GM04504 (cell line): ENCODE measurements at places on chromosomes 3 and 15.
A peak's percentile ranks its signal among the peaks of the same experiment; 100 is the strongest.

DNA sequence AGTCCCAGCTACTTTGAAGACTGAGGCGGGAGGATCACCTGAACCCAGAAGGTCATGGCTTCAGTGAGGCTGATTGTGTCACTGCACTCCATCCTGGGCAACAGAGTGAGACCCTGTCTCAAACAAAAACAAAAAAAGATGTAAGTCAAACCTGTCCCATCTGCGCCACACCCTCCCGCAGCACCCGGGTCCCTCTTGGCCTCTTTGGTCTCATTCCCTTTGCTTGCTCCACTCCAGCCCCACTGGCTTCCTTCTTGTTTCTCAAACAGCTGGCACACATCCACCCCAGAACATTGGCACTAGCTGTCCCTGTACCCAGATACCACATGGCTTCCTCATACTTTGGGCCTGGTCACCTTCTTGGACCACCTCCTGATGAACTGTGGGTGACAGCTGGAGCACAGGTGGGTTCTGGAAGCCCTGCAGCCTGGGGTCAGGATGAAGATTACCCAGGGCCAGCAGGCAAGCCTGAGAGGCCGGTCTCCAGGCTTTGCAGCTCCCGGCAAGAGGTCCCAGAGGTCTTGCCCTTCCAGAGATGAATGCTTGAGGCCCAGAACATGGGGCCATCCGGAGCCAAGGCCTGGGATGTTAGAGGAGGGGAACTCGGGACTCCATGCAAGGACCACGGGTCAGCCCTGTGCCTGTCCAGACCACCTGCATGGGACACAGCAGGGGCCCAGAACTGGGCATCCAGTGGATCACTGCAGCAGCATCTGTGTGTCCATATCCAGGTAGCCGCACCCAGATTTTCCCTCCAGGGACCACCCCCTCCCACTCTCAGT lies 10.9 kb upstream of the GATA2 start:
- DNase-seq = no peak

DNA sequence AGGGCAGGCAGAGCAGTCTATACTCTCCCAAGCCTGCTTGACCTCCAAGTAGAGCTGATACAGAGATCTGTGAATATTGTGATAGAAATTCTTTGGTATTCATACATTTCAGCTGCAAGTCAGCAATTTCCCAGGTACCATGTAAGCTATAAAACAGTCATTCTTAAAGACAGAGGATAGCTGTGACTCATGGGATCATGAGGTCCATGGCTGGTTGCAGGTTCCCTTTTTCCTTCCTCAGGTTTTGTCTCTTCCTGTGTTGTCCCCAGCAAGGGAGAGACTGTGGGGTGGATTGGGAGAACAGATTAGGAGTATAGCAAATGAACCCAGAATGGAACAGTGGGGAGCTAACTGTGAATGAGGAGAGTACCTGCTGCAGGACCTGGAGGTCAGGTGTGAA lies 5.4 kb upstream of the P4HTM start:
- no peak for DNase-seq

DNA sequence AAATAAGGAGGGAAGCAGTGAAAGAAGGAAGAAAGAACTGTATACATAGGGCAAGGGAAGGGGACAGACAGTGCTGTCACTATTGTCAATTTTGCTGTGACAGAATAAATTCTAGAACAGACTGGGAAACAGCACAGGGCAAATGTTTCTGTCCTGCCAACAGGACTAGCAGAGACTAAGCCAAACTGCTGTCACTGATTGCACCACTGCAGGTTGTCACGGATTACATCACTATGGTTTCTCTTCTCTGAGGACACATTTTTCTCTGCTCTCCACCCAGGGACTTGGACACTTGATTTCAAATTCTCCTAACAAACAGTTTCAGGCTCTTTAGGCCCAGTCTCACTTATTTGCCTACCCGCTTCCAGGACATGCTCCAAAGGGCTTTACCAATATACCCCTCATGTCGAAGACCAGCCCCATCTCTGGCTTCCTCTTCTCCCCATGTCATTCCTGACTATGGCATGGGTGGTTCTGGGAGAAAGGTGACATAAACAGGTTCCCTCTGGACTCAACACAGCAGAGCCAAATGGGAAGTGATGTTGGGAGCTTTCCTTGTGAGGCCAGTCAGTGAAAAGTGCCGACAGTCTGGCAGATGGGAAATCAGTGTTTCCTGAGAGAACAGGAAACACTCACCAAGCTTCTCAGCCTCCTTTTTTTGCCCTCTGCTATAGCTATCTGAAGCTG lies 70.2 kb upstream of the ST3GAL6 start:
- DNase-seq = no peak

GRCh38 chr15:59691194-59691805 lies 2.2 kb upstream of the BNIP2 start:
- DNase-seq = no peak

DNA sequence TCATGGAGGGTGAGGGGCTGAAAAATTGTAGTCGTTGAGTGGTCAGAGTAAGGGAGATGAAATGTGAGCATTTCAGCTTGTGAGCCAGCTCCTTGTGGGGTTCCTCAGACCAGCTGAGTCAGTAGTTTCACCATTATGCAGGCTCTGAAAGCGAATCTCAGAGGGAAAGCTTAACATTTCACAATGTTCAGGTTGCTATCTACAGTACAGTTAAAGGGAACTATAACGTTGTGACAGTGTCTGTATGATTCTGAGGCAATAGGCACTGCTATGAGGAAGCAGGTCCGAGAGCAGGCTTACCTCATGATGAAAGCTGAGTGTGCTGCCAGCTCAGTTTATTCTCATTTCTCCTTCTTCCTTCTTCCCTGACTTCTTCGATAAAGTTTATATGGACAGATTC lies 469.6 kb downstream of the EDEM1 start:
- no peak for DNase-seq

- no peak for DNase-seq
Measured at GRCh38 chr15:80536231-80536630, 132.0 kb downstream of the ARNT2 start.

GRCh38 chr3:180457225-180457624 lies 144.7 kb upstream of the TTC14 start:
- no peak for DNase-seq

DNA sequence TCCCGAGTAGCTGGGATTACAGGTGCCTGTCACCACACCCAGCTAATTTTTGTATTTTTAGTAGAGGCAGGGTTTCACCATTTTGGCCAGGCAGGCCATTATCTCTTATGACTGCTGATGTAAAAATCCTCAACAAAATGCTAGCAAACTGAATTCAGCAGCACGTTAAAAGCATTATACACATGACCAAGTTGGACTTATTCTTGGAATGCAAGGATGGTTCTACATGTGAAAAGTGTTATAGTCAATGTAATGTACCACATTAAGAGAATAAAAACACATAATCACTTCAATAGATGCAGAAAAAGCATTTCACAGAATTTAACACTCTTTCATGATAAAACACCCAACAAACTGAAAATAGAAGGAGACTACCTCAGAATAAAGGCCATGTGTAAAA lies 20.2 kb downstream of the RNF13 start:
- no peak for DNase-seq

GRCh38 chr3:151875759-151876158 lies 2.3 kb downstream of the SUCNR1 start:
- no peak for DNase-seq

GRCh38 chr3:31369637-31370379 lies 162.9 kb upstream of the STT3B start:
- DNase-seq = no peak

DNA sequence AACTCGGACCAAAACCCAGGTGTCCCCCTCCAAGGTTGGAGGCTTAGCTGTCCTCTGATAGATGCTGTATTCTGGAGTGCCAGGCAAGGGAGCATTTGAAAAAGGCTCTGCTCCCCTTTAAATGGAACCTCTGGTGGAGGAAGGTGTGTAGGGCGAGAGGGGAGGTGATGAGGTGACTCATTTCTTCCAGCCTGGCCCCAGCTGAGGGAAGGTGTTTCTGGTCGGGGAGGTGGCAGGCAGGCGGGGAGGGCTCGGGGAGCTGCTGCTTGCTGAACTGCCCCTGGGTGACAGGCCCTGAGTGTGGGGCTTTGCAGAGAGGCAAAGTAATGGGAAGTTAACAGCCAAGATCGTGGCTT lies 18.8 kb downstream of the PSTPIP1 start:
- DNase-seq = no peak

GRCh38 chr3:25046911-25047771 lies 380.9 kb upstream of the RARB start:
- DNase-seq = no peak

GRCh38 chr15:100887211-100887913 lies 7.7 kb downstream of the ALDH1A3 start:
- DNase-seq = no peak

GRCh38 chr3:18113417-18113816 lies 311.7 kb downstream of the SATB1 start:
- DNase-seq = no peak

- no peak for DNase-seq
Measured at GRCh38 chr3:182414586-182414985, 378.7 kb upstream of the ATP11B start.

DNA sequence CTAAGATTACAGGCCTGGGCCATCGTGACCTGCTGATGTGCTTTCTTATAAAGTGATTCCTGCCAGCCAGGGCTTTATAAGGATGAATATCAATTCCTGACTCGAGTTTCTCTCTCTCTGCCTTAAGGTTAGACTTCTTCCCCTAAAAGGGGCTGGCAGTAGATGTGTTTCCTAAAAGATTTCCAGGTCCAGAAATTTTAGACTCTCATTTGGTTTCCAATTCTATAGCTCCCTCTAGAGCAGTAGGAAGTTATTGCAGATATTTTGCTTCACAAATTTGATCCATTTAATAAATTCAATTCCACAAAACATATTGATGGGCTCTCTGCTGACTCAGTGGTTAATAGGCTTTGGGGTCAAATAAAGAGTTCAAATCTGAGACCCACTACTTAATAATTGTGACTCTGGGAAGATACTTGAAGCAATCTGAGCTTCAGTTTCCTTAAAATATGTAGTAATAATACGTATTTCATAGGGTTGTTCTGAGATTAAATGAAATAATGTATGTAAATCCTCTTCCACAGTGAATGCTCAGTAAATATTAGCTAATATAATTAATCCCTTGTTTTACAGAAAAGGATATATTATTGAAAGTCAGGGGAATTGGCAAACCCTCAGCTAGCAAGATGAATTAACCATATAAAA lies 2.1 kb downstream of the TRIM69 start:
- DNase-seq = peak; percentile 26

DNA sequence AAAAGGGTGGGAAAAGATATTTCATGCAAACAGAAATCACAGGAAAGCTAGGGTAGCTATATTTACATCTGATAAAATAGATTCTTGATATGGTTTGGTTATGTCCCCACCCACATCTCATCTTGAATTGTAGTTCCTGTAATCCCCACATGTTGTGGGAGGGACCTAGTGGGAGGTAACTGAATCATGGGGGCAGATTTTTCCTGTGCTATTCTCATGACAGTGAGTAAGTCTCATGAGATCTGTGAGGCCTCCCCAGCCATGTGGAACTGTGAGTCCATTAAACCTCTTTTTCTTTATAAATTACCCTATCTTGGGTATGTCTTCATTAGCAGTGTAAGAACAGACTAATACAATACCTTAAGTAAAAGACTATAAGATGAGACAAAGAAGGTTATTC lies 558.1 kb downstream of the RSL24D1 start:
- no peak for DNase-seq

DNA sequence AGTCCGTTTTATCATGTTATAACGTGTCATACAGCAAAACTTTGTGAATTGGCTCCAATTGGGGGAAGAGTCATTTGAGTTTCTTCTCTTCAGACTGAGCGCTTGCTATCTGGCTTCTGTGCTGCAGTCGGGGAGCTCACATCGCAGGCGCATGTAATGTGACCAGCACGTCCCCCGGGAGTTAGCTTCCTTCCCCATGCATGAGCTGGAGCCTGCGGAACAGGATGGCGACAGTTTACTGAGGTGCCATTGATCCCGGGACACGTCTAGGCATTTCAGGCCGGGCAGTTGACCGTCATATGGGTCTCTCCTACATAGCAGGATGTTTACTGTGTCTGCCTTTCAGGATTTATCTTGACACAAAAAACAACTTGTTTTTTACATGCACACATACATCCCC lies 44.8 kb downstream of the CMTM8 start:
- no peak for DNase-seq

DNA sequence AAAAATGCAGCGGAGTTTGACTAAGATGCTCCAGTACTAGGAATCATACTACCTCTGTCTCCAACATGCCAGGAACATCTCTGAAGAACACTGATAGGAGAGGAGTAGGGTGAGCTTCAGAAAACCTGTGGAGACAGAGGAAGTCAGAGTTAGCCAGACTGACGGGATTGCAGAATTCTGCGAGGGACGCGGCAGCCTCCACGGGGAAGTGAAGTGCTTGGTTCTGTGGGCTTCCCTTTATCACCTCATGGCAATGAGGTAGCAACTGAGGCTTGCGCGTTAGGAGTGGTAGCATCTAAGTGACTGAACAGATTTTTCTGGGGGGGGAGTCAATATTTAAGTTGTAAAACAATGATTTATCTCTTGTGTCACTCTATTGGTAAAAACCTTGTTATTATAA lies 226.3 kb downstream of the MCTP2 start:
- no peak for DNase-seq

GRCh38 chr3:153180860-153181372 lies 18.9 kb downstream of the RAP2B start:
- DNase-seq = no peak

GRCh38 chr3:191320316-191320715 lies 8.9 kb upstream of the CCDC50 start:
- no peak for DNase-seq

- DNase-seq = no peak
Measured at GRCh38 chr3:8709801-8710507, 23.6 kb upstream of the CAV3 start.

DNA sequence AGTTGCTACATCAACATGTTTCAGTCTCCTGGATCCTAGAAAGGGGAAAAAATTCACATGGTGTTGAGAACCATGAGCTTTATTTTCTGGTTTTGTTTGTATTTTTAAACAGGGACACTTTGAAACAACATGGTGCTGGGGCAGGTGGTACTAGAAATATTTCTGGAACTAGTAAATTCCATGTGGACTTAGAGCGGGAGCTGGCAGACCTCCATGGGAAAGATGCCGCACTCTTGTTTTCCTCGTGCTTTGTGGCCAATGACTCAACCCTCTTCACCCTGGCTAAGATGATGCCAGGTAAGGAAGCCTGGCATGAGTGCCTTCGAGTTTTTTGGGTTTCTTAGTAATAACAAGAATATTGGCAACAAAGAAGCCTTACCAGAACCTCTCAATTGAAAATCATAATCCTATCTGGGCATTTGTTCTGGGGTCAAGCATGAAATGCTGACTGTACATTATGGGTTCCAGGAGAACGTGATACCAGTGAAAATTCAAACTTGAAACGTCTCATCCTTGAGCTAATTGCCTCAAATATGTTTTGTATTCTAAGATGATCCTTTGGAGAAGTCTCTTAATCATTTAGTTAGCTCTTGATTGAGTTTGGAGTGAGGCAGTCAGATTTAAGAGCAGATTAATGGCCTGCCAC lies 7.9 kb downstream of the ALAS1 start:
- DNase-seq = no peak

DNA sequence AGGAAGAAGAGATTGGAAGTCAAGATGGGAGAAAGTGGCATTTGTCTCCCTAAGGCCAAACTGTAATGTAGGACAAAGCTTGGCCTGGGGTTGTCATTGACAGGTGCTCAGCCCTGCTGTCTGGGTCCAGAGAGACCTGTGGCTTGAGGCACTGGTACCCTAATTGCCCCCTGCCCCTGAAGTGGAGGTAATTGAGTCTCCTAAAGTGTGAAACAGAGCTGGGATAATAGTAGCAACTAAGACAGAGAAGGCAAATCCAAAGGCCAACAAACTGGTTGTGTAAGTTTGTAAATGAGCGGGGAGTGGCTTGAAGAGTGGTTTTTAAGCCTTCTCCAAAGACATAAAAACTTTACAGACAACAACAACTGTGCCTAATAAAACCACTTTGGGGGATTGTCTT lies 264.2 kb upstream of the ROPN1 start:
- DNase-seq = no peak
